ENCODE measurements at places on chromosomes 2 and 18.

DNA sequence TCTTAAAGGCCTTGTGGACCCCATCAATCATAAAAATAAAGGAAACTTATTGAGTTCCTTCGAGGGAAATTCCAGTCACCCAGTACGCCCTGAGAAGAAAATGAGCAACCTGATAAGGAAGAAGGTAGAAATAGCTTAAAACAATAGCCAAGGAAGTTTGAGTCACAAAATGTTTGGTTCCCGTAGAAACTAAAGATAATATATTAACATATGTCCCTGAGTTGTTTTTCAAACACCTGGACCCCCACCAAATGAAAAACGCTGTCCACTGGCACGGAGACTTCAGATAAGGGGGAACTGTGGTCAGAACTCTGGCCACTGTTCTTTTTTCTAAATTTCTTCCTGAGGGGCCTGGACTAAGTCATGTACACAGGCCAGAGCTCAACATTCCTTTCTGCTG, 669.1 kb downstream of the ADCYAP1 start:
- no peak for DNase-seq

DNA sequence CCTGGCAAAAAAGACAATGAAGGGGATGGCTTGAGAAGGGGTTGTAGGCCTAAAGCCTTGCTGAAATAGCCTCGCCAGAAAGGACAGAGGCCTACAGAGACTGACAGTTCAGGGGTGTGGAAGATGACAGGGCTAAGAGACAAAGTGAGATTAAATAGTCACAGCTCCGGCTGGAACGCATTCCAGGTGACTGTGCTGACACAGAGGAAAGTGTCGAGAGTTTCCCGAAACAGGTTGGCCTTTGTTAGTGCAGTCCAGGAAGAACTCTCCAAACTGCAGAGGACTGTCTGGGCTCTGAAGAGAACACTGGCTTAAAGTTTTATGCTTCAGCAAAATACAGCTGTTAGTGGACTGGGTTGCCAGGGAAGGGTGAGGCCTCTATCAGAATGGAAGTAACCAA, 52.8 kb downstream of the METTL4 start:
- DNase-seq: no peak

GRCh38 chr2:240965905-240966456, 32.4 kb upstream of the SNED1 start:
- DNase-seq: no peak

DNA sequence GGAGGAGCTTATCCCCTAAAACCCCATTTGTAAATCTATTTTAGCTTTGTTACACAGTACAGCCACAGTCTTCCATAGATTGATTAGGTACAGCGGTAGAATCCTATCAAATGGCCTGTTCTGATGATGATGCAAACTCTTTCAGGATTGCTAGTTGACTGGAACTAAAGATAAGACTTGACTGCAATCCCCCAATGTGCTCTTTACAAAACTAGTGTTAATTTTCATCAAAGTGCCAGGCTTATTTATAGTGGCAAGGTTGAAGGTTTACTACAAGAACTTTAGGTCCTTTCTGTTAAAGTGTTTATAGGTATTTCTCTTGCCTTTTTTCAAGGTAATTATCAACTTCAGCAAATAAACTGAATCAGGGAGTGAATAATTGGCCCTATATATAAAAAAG, 9.0 kb upstream of the OTX1 start:
- no peak for DNase-seq
